ENCODE measurements at places on chromosomes 3 and 15.

- DNase-seq = no peak
Measured at GRCh38 chr3:130789782-130790322, 43.2 kb upstream of the PIK3R4 start.

DNA sequence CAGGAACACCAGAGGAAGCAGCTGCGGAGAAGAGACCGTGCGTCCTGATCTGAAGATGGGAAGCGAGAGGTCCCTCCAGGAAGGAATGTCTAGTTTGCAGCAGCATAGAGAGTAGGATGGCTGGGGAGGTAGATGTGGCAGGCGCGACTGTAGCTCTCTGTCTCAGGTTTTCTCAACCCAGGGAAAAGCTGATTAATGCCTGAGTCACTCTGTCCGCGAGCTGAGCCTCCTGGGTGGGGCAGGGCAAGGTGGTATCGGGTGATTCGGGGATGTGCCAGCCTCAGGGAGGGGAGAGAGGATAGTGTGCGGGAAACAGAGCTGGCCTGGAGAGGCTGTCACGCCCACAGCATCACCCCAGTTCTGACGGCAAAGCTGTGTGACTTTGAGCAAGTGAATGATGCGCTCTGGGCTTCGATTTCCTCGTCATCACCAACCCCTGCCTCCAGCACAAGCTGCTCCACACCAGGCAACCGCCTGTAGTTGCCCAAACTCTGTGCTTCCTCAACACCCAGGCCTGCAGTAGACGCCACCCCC is 28.4 kb downstream of the CPN2 start:
- no peak for DNase-seq

DNA sequence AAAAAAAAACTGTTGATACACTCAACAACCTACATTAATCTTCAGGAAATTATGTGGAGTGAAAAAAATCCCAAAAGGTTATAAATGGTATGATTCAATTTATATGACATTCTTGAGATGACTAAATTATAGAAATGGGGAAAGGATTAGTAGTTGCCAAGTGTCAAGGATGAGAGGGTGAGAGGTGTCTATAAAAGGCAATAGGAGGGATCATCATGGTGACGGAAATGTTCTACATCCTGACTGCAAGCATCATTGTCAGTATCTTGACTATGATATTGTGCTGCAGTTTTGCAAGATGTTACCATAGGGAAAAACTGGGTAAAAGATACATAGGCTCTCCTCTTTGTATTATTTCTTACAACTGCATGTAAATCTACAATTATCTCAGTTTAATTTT is 125.6 kb downstream of the FRMD5 start:
- no peak for DNase-seq

DNA sequence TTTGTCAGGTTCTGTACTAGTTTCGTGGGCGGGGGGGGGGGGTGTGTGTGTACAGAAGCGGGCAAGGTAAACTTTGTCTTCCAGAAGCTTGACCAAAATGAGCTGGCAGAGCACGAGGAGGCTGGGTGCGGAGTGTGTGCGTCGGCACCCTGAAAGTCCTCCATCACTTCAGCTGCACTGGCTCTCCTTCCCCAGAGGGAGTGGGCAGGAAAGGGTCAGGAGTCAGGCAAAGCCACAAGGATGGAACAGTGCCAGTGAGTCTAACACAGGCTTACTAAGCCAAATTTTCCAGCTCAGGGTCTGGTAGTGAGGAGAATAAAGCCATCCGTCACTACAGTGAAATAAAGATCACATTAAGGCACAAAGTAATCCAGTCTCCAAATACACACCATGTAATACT is 11.9 kb upstream of the SH3GL3 start:
- DNase-seq = no peak

- DNase-seq = no peak
Measured at GRCh38 chr3:94373456-94373855, 310.6 kb downstream of the NSUN3 start.

DNA sequence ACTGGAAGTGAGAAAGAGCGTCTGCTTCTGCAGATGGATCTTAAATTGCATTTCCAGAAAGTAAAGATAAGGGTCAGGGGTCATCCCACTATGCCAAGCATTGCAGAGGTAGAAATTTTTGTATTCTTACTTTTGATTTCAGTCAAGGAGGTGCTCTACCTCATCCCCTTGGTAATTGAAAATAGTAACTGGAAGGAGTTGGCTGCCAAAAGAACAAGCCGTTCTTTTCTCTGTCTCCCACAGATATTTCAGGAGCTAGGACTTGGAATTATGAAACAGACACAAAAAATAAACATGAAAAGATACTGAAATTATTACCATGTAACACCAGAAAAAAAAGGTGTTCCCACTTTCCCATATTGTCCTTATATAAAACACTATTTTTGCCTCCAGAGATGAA is 309.9 kb upstream of the UMPS start:
- no peak for DNase-seq

DNA sequence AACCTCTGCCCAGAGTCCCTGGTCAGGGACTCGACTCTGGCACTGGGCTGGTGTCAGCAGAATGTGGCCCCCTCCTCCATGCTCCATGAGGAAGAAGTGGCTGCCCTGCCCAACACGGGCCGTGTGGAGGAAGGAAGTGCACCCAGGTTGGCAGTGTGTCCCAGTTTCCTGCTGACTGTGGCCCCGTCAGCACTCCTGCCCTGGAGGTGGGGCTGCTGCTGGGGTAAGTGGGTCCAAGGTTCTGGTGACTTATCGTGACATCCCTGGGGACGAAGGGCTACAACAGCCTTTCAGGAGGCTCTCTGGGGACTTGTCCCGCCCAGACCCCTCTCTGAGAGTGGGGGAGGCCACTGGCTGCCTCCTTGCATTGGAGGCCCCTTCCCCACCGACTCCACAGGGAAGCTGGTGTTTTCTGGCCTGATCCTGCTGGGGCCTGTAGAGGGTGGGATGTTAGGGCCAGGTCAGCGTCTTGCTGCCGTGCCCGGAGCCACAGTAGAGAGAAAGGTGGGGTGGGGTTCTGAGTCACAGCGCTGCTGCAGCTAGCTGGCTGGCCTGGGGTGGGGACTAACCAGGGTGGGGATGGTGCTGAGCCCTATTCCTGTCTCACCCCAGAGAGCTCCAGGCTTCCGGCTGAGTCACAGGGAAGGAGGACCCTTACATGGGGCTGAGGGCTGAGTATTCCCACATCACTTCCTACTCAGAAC is 10.5 kb downstream of the SEMA4B start:
- no peak for DNase-seq

DNA sequence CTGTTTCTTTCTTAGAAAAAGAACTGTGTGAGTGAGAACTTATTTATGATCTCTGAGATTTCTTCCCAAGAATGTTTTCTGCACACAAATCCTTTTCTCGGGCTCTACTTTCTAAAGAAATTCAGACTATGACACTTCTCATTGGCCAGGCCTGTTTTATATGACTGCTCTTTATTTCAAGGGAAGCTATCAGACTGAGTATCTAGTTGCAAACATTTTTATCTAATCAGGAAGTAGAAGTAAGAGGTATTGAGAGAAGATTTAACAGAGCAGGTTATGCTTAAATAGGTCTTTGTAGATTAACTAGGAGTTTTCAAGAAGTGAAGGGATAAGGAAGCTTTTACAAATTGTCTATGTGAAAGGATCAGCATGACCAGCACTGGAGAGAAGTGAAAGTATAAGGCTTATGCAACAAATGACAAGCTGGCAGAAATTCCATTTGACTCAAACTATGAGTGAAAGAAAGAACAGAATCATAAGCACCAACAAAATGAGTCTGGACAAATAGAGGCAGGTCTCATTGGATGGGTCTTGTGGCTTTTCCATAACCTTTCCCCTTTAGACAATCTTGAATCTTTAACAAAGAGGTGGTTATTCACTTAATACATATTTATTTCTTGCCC is 71.9 kb upstream of the CHL1 start:
- DNase-seq = no peak

DNA sequence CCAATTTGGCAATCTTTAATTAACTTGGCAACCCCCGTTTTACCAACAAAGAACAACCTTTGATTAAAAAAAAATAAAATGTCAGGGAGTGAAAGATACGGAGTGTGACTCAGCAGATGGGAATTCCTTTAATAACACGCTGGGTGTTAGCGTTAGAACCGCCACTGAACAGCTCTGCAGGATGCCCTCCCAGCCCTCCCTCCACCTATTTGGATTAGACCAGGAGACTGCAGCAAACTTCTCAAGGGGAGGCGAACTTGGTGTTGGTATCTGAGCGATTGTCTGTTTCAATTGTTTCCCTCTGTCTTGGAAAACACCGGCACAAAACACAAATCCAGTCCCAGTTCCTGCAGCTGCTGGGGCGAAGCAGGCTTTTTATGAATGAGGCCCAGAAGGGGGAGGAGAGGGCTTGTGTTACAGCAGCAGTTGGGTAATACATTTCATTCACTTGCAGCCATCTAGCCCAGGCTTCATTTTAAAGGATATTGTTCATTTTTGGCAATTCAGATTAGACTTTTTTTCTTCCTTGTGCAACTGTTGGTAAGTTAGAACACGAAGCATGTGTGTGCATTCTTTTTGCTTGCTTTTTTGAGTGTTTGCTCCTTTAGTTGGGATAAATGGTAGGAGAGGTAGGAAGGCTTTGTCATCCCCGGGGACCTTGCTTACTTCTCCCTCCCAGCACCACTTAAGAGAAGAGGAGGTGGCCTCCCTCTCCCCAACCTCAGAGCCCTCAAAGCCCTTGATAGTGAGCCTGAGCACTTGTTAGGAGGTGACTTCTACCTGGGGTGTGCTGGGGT is 152.3 kb downstream of the IGF1R start:
- no peak for DNase-seq

DNA sequence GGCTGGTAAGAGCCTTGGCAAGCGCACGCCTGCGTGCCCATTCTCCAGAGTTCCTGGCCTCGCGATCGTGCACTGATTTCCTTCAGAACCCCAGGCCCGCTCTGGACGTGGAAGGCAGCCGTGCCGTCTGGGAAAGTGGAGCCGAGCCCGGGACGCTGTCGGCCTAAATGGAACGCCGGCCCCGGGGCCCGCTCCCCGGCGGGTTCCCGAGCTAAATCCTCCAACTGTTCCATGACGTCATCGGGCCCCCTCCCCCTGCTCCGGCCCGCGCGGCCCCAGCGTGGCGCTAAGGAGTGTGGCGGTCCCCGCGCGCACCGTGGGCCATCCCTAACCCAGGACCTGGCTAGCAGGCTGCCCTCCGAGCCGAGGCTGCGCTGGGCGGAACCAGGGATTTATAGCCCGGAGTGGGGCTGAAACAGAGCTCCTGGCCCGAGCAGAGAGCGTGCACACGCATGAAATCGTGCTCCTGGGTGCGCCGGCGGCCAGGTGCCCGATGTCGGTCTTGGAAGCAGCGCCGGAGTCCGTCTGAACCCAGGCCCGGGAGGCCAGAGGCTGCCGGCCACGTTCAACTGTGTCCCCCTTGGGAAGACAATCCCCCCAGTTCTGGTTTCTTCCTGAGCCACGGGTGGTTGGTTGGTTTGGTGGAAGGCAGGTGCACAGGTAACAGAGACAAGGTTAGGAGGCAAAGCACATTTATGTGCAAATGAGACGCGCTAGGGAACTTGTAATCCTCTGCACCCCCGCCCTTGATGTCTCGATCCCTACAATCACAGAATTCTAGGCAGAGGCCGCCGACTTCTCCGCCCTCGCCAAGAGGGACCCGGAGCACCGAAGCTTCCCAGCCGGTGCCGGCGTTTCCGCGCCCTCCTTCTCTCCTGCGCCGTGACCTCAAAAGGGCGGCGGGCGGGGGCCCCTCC is 84.9 kb upstream of the ETV5 start:
- no peak for DNase-seq

GRCh38 chr3:121431726-121432517 is 113.9 kb downstream of the POLQ start:
- DNase-seq = peak; percentile 34

- no peak for DNase-seq
Measured at GRCh38 chr3:134660046-134660441, 9.2 kb upstream of the KY start.

DNA sequence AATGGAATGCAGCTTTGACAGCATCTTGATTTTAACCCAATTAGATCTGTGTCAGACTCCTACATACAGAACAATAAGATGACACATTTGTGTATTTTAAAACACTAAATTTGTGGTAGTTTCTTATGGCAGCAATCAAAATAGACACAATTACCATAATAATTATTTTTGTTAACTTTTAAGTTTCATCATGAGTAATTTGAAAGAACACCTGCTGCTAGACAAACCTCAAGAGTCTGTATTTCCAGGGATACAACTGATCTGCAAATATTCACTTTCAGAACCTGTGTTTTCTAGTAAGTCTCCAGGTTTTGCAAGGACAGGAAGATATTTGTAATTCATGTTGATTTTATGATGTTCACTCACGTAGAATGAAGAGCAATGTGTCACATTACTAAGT is 736.8 kb downstream of the DIPK2A start:
- no peak for DNase-seq

GRCh38 chr15:97902140-97902780 is 58.2 kb upstream of the ARRDC4 start:
- DNase-seq = no peak

- DNase-seq = no peak
Measured at GRCh38 chr3:115550285-115550761, 73.0 kb upstream of the GAP43 start.

- DNase-seq = no peak
Measured at GRCh38 chr15:49988766-49989165, 130.3 kb downstream of the ATP8B4 start.

DNA sequence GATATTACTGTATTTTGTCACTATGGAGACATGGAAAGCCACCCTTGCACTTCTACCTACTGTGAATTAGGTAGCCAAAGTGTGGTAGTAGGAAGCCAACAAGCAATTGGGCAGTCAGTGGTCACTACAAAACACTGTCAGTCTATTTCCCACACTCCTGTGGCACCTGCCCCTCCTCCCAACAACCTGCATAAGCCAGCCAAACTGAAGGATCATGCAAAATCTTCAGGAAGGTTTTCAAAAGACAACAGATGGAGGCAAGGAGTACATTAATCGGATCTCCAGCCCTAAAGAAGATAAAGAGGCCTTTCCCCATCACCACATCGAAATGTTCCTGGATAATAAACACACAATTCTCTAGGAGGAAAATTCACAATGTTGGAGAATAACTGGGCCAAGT is 11.9 kb downstream of the POMGNT2 start:
- no peak for DNase-seq

GRCh38 chr15:92569778-92570177 is 85.8 kb downstream of the FAM174B start:
- no peak for DNase-seq

DNA sequence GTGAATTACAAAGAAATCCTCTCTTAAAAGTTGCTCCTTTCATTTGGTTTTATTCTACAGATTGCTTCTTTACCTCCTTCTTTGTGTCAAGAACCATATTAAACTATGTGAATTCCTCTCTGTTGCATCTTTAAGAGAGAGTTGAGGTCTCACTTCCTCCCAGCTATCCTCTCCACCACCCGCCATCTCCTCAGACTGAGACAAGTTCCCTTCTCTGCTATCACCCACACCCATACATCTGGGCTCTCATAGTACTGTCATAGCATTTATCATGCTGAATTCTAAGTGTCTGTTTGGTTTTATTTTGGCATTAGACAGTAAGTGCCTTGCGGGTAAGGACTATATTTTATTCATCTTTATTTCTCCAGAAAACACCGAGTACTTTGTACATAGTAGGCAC is 54.2 kb downstream of the B3GALNT1 start:
- no peak for DNase-seq

- no peak for DNase-seq
Measured at GRCh38 chr3:42101048-42101447, 9.9 kb downstream of the TRAK1 start.

- no peak for DNase-seq
Measured at GRCh38 chr3:13095408-13095937, 22.2 kb upstream of the IQSEC1 start.

Data from central memory CD8-positive, alpha-beta T cell (primary cell).